Testis (tissue), 5 donors: ENCODE measurements at places on chromosomes 7 and 10. TPM values are rescaled to one million over a fixed set of nuclear protein-coding genes. Genes with fewer than 3 reads are reported as not detected.

- DNase-seq = no peak
Observed at GRCh38 chr10:17854044-17854652, 45.0 kb downstream of the MRC1 start.

- DNase-seq = no peak
Observed at GRCh38 chr10:69407621-69408301, 9.0 kb downstream of the TACR2 start.

The MYH16 gene
- 2.1 TPM for polyA plus RNA-seq

The RADIL gene
- 29.7 TPM for polyA plus RNA-seq

GRCh38 chr7:749140-749551, 22.1 kb upstream of the PRKAR1B start:
- DNase-seq = peak; percentile 53
